ENCODE measurements at places on chromosomes 11 and 22.

- DNase-seq = no peak
Observed at GRCh38 chr11:31449040-31449439, 60.4 kb downstream of the IMMP1L start.

- peak; percentile 15 for DNase-seq
Observed at GRCh38 chr11:7251836-7252682, at the start of gene SYT9. Gene SYT9 (plus strand): TSS chr11:7251904. CDS start chr11:7252187, 283 bp downstream.

DNA sequence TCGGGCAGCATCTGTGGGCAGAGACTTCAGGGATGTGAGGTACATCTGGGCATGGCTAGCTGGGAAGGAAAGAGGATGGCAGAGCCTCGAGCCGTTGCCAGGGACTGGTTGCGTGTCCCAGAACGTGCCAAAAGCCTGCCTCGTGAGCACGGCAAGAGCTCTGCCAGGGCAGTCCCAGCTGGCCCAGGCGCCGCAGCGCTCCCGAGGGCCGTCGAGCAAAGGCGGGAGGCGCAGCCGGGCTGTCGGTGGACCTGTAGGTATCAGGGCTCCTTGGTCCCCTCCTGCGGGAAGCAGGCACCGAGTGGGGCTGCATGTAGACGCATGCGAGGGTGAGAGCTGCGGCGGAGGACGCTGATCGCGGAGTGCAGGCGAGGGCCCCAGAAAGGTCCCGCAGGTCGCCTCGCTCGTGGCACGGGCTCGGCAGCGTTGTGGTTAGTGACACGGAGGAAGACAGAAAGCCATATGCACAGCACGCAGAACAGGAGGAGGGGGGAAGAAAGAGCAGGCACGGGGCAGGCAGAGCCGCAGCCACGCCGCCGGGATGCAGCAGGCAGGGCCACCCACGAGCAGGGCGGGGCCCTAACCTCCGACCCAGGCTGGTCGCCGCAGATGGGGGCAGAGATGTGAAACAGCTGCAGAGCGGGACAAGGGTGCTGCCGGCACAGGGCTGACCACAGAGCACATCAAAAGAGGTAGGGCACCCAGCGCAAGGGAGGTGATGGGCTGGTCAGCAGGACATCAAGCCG, 18.0 kb downstream of the LSP1 start:
- peak; percentile 20 for DNase-seq

- DNase-seq = peak; percentile 20
Observed at GRCh38 chr11:45655347-45655756, 10.1 kb downstream of the CHST1 start.

- DNase-seq = no peak
Observed at GRCh38 chr11:1844221-1845094, 5.7 kb downstream of the TNNI2 start.

- no peak for DNase-seq
Observed at GRCh38 chr11:134478611-134479010, 66.6 kb upstream of the B3GAT1 start.

GRCh38 chr22:19358703-19359553, 67.4 kb upstream of the CLTCL1 start:
- DNase-seq = no peak

DNA sequence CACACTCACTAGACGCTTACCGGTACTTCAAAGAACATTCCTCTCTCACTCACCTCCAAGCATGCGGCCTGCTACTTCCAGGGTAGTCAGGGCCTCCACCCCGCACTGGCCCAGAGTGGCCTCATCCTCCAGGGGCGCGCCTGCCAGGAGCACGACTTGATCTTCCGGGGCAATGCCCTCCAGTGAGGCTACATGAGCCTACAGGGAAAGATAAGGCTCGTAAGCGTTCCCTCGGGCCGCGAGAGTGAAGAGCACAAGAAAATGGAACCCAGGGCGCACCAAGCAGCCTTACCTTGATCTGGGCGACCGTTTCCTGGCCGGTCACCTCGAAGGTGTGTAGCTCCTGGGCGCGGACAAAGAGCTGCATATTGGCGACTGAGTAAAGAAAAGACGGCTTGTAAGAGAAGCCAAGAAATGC, 478 bp downstream of the FAU start:
- DNase-seq = no peak

- no peak for DNase-seq
Observed at GRCh38 chr11:123373754-123374621, 56.1 kb upstream of the GRAMD1B start.

GRCh38 chr22:23233752-23234408, 53.6 kb downstream of the BCR start:
- no peak for DNase-seq

DNA sequence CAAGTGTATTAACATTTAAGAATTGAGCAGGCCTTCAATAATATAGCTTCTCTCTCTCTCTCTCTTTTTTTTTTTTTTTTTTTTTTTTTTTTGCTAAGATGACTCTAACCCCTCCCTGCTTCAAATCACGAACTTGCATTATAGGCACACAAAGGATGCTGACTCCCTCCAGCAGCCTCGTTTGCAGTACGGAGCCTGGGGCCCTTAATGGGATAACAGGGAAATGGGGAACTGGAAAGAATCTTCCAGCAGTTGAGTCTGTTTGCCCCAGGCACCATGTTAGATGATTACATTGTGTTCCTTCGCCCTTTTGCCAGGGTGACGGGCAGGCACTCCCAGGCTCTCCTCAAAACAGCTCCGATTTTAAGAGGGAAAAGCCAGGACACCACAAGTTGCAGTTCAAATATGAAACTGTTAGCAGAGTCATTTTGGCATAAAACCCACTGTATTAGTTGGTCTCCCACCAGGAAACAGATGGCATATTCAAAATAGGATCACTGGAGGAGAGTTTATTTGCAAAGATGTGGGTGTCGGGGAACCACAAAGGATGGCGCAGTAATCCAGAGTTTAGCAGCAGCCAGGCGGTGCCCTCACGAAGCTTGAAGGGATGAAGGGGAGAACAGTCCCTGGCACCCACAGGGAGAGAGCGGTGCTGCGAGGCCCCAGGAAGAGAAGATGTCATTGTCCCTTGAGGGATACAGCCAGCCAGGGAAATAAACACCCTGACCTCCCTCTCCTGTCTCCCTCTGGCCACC, 26.5 kb upstream of the TREH start:
- no peak for DNase-seq

GRCh38 chr11:30917859-30918478, 331.8 kb upstream of the MPPED2 start:
- DNase-seq = no peak

DNA sequence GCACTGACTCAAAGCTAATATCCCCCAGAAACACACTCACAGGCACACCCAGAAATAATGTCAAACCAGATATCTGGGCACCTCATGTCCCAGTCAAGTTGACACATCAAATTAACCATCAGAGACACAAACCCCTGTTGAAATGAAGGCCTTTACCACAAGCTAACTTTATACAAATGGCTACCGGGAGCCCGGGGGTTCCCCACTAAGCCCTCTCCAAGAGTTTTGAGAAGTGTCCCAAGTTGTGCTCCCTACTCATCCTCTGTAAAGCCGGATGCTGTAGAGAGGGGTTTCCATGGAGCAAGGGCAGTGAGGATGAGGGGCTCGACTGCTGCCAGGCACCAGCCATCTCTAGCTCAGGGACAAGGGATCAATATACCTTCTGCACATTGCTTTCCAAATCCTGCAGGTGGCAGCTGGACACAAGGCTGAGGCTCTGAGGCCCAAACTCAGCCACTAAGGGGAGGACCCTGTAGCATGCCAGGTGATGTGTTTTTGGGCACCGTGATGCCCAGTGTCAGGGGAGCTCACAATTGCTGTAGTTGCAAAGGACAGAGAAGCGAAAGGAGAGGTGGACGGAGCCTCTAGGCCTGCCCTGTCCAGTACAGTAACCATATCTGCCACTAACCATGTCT, 145.7 kb downstream of the TTC17 start:
- no peak for DNase-seq

DNA sequence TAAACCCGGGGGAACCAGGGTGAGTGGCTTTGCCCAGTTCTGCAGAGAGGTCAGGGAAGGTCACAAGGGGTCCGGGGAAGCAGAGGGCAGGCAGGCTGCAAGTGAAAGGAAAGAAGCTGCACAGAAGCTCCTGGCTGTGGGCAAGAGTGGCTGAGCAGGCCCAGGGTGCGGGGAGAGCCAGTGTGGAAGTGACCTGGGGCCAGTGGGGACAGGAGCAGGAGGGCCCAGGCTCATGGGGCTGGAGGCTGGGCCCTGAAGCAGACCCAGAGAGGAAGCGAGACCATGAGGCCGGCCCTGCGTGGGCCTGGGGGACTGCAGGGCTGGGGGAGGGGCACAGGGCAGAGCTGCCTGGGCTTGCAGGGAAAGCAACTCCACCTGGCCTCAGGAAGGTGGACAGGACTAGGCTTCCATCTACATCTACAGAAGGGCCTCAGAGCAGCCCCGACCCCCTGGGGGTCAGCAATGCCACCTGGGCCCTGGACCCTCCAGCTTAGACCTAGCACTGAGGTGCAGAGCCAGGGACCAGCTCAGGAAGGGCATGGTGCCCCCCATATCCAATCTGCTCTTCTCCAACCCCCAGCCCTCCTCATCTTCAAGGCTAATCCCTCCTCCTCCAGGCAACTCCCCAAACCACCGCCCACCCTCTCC, 11.6 kb downstream of the IGF2 start:
- no peak for DNase-seq

GRCh38 chr22:46829941-46830715, 67.7 kb downstream of the TBC1D22A start:
- DNase-seq = no peak

DNA sequence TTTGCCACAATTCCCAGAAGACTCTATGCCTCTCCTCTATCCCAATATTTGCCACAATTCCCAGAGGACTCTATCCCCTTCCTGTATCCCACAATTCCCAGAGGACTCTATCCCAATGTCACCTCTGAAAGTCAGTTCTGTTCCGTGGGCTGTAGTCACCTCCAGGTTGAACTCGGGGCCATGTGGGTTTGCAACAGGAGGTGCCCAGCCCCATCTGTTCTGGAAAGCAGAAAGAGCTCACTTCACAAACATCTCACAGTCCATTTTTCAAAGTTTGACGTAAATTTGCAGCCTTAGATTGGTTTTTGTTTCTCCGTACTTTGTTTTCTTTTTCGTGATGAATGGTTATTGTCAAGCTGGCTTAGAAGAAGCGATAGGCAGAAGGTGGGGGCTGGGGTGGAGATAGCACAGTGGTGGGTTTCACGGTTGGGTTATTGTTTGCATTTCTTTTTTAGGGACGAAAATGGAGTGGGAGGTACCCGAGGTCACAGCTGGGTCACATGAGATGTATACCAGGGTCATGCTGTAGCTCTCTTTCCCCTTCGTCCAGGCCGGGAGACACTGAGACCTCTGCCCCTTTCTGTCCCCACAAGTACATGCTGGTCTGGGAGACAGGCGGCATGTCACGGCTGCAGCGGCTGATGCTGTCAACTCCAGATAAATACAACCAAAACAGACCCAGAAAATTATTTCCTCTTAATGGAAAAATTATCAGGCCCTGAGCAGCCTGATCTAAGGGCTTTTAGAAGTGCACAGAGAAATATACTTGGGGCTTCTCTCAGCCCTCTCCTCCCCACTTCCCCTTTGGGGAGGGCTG, 374.5 kb downstream of the CADM1 start:
- DNase-seq = no peak

DNA sequence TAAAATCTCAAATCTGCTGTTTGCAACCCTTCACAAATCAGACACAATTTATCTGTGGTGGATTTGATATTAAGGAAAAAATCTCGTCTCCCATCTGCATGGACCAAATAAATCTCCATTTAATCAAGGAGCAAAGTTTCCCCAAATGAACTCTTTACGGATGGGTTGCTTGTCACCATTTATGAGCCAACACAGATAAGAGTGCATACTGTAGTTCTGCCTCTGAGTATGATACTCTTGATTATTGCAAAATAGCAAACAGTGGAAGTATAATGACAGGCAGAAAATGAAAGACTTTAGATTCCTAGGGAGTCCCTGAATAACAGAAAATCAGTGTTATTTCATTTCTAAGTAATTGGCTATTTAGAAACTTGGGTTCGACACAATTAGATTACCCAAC, 1395.9 kb downstream of the FAM181B start:
- DNase-seq = no peak

GRCh38 chr22:38837414-38837928, 6.4 kb downstream of the NPTXR start:
- no peak for DNase-seq

GRCh38 chr11:32659672-32660071, 76.0 kb downstream of the EIF3M start:
- DNase-seq = no peak

DNA sequence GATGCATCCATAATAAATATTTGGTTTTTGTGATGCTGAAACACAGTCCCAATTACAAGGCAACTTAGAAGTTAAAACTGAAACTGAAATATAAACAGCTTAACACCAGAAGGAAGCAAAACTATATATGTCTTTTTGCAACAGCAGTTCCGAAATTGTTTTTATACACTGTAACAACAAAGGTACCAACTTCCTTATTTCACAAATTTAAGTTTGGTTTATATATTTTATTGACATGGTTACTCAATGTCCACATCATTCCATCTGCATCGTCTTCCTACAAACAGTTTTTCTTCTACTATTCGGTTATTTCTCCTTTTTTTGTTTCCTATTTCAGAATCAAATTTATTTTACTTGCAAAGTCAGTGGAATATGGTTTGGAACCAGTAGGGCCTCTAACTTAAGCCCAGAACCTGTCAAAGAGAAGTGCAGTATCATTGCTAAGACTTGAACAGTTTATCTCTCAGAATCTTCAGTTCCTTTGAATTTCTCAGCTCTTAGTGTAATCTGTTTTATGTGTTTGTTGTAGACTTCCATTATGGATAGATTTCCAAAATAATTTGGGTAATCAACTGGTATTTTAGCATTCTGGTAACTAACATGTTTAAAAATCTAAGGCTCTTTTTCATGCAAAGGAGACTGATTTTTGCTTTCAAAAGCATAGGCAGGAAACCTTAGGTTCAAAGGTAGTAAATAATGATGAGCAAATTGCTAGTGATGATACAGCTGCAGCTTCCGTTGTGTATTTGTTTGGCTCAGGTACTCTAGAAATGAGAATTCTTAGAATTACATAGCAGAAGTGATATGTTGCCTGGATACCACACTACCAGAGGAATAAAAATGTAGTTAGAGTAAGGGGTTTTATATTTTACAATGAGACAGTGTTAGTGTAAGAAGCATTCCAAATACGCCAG, 8.2 kb upstream of the HSPA8 start:
- DNase-seq = peak; percentile 84

- peak; percentile 53 for DNase-seq
Observed at GRCh38 chr11:11149671-11150459, 203.2 kb downstream of the CSNK2A3 start.
